ENCODE measurements at places on chromosomes 11 and 22.

DNA sequence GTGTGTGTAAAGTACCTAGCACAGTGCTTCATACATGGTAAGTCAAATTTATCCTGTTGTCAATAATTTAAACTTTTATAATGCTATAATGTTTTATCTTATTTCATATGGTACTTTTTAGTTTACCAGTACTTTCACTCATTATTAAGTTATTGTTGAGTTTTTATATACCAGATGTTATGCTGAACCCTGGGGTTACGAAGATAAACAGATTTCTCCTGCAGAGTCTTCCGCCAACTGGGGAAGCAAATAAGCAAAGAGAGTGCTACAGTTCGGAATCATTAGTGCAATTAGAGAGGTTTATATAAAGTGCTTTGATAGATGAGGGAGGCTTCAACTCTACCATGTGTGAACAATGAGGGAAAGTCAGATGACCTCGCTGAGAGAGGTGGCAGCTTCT lies 362.3 kb downstream of the DYNC2H1 start:
- DNase-seq = no peak

GRCh38 chr11:95723361-95723942 lies 66.1 kb downstream of the FAM76B start:
- no peak for DNase-seq

GRCh38 chr11:102807921-102808320 lies 10.0 kb upstream of the MMP1 start:
- no peak for DNase-seq

GRCh38 chr11:1381793-1382425 lies 7.8 kb upstream of the BRSK2 start:
- no peak for DNase-seq

GRCh38 chr11:40321537-40321936 lies 1137.9 kb downstream of the LRRC4C start:
- no peak for DNase-seq

GRCh38 chr11:28011813-28012212 lies 96.1 kb downstream of the KIF18A start:
- no peak for DNase-seq

DNA sequence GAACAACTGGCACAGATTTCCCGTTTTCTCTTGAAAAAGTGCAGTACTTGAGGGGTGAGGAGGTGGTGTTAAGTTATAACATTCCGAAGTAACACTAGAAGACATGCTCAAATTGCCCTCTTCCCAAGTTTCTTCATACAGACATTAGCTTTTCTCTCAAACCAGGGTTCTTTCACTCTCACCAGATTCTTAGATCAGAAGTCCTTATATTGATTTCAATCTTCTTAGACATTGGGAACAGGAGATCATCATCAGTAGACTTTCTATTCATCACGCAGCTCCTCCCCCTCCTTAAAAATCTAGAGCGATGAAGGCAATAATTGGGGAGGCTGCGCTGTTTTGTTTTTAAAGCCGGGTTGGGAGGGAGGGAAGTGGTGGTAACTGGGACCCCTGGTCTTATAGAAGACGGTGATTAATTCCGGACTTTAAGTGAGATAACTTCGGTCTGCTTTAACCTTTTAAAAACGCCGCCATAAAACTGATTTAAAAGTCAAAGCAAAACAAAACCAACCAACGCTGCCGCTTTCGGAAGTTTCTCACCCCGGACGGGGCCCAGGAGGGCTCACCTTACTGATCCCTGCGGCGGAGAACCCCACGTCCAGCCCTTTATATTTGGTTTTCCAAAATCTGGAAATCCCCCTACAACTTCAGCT lies 665 bp downstream of the USP28 start:
- DNase-seq = no peak

DNA sequence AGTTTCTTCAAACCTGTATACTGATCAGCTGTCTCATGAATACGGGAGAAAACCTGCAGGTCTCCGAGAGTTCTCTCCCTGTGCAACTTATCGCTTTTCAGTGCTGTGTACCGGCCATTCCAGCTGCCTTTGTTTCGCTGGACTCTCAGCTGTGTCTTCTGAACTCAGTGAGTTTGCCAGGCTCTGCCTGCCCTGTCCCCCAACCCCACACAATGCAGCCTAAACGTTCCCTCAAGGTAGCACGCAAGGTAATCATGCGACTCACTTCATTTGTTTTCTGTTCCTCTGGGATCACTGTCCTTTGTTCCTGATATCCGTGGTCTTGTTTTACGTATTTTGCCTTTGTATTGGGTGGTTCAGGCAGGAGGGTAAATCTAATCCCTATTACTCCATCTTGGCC lies 13.5 kb downstream of the RBM7 start:
- DNase-seq = no peak

- DNase-seq = no peak
Measured at GRCh38 chr11:121723246-121723741, 270.5 kb upstream of the SORL1-AS1 start.

DNA sequence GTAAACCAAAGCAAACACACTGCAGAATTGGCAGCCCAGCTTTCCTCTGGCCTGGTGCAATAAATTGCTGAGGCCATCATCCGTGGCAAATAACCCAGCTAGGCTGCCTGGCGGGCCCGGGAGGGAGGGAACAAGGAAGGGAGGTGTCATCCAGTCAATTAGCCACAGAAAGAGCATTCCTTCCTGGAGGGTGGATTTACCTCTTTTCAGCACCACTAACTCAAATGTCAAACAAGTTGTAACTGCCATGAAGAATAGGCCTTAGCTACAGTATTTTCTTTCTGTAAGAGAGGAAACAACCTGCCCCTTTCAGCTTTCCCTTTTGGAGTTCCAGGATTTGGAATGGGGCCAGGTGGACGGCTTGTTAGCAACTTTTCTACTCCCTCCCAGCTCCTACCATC lies 163.8 kb upstream of the BDNF start:
- DNase-seq = no peak

DNA sequence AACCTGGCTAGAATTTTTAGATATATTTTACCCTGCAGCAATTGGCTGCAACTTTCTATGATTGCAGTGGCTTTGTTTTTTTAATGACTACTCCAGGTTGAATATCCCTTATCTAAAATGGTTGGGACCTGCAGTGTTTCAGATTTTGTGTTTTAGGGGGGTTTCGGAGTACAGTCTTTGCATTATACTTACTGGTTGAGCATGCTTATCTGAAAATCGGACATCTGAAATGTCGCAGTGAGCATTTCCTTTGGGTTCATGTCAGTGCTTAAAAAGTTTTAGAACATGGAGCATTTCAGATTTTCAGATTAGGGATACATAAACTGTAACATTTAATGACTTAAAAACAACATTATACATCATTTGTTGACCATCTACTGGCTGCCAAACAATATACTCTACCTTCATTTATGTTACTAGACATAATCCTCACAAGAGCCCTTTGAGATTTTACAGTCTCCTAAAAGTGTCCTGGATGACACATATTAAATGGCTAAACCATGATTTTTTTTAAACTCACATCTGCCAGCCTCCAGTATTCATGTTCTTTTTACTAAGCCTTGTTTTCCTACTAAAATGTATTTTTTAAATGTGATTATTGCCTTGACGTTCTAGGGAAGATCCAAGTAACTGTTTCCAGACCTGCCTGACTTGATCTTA lies 66.3 kb downstream of the PRMT3 start:
- no peak for DNase-seq

DNA sequence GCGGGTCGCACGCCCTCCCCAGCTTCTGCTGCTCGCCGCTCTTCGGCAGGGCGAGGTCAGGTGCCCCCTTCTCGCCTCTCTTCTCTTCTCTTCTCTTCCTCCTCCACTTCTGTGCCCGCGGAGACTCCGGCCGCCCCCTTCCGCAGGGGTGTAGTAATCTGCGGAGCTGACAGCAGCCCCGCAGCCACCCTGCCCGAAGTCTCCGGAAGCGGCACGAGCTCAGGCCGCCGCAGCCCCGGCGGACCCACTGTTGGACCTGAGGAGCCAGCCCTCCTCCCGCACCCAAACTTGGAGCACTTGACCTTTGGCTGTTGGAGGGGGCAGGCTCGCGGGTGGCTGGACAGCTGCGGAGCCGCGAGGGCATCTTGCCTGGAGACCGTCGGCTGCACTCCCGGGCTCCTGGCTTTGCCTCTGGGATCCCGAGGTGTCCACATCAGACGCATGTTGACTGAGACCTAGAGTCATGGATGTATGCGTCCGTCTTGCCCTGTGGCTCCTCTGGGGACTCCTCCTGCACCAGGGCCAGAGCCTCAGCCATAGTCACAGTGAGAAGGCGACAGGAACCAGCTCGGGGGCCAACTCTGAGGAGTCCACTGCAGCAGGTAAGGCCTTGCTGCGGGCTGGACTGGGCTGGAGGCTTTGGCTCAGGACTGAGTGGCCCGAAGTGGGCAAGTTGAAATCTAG lies 486 bp downstream of the STIM1 start:
- no peak for DNase-seq

DNA sequence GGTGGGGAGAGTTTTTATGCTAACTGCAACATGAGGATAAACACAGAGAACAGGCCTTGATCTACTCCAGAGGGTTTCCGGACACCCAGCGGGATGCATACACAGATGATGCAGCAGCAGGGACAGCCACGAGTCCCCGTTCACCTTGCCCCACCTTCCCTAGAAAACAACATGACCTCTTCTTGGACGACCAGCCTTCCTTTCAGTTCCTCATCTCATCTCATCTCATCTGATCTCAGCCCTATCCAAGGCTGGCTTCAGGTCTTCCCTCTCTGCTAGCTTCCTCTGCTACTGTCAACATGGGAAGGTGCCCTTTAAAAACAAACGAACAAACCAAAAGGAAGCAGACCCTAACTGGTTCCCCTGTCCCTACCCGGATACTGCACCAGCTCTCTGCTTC lies 1356.2 kb downstream of the TBC1D22A start:
- no peak for DNase-seq

- no peak for DNase-seq
Measured at GRCh38 chr22:17496841-17497240, 66.5 kb upstream of the SLC25A18 start.

GRCh38 chr11:64409707-64410403 lies 50.9 kb downstream of the RPS6KA4 start:
- no peak for DNase-seq

GRCh38 chr22:30320021-30320556 lies 6.7 kb downstream of the TBC1D10A start:
- no peak for DNase-seq

DNA sequence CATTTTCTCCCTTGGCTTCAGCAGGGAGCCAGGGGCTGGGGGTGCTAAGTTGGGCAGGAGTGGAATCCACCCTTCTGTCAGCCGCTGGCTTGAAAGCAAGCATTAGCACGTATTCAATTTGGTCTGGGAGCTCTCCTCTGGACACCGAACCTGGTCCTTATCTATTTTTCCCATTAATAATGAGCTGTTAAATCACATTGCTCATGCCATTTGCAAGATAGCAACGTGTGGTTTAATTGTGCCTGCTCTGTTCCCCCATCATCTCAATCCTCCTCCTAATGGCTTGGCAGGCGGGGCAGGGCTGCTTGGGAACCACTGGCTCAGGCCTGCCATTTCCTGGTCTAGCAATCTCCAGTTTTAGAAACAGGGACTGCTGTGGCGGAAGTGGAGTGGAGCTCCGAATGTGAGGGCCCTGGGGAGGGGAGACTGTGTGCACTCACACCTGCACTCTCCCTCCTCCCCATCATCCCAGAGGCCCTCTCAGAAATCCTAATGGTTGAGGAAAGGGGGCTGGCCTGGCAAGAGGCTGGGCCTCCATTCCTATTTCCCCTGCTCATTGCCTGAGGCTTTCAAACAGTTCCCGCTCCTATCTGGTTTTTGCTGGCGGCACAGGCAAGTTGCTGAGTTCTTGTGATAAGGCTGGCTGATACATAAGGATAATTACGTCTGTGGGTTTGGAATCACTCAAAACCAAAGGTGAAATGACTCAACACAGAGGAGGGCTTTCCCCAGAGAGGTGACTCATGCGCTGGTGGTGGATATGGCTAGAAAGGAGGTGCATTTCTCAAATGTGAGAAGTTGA lies 201.2 kb upstream of the E2F8 start:
- no peak for DNase-seq

Data from activated CD4-positive, CD25-positive, alpha-beta regulatory T cell (primary cell).